SK-N-MC (cell line): ENCODE measurements at places on chromosomes 7 and 10.

- no peak for DNase-seq
Measured at GRCh38 chr7:101990811-101991418, 173.5 kb downstream of the CUX1 start.

DNA sequence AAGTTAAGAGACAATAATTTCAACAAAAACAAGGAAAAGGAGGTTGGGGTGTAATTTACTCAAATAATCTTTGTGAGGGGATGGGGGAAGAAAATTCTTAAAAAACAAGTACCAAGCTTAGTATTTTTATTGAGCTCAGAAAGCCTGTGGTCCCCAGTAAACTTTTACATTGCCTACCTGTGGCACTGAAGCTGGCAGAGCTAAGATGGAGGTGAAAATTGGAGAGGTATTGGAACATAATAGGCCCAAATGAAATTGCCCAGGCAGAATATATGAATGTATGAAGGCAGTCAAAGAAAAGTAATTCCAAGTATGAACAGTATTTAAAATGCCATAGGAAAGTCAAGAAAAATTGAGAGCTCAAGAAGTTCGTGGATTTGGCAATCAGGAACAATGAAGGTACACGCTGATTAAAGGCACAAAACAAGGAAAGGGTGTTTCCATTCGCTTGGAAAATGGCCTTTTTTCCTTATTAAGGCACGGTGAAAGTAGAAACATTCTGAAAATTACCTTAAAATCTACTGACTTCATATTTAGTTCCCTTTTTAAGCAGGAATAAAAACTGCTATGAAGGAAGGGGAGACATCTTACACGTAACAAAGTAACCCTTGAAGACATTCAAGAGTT lies 3.4 kb upstream of the KMT2E start:
- DNase-seq, result no peak

- no peak for DNase-seq
Measured at GRCh38 chr10:127278001-127278400, 81.6 kb upstream of the INSYN2A start.

GRCh38 chr7:134457210-134457609 lies 1.7 kb downstream of the AKR1B1 start:
- no peak for DNase-seq

DNA sequence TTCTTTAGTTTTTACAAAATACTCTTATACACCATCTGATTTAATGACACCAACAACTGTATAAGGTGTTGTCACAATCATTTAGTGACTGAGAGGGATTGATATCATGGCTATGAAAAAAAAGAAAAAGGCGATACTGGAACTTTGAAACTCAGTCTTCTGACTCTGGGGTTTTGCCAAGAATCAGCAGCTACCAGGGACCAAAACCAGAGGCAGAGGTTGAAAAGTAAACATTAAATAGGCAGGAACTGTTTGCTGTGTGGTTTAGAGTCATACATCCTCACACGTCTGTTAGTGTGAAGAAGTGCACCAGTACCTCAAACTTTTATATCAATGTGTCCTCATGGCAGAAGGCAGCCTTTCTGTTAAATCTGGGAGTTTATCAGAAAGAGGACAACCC lies 19.9 kb upstream of the GGCT start:
- no peak for DNase-seq

GRCh38 chr10:3948843-3949242 lies 163.8 kb upstream of the KLF6 start:
- no peak for DNase-seq

DNA sequence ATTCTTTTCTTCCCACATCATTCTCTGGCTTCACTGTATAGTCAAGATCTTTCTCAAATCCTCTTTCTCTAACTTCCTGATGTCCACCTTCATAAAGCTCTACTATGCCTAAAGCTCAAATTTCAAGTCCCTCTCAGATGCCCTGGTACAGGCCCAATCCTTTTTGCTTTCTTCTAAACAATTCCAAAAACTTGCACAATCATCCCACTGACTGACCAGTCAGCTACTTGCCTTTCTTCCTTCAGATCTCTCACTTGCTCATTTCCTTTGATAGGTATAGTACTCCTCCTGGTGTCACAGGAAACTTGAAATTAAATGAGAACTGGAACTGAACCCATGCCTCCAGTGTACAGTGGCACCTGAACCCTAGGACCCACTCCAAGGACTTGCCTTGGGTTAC lies 18.2 kb downstream of the SEC31B start:
- no peak for DNase-seq

DNA sequence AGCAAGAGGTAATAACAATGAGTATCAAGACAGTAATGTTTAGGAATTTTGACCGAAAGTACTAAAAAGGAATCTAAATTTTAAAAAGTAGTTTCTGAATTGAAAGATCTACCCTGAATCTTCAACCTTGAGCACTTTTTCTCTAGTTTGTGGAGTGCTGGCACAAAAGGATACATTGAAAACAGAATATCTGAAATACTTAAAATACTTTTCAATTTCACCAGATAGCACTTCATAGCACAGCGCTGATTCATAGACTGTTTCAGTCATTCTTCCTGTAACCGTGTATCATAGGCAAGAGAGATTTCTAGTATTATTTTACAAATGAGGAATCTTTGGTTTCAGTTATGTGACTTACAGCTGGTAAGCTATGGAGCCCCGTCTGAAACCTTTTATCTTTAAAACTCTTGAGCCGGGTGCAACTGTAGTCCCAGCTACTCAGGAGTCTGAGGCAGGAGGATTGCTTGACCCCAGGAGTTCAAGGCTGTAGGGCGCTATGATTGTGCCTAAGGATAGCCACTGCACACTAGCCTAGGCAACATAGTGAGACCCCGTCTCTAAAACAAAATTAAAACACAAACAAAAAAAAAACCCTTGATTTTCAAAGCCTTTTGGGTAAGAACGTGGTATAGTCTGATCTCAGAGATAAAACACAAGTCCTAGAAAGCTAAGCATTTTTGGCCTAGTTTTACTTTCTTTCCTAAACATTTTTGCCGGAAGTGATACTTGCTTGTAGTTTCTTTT lies 35.1 kb downstream of the FHIP2A start:
- no peak for DNase-seq

- no peak for DNase-seq
Measured at GRCh38 chr7:127114742-127115265, 137.9 kb downstream of the GRM8 start.

DNA sequence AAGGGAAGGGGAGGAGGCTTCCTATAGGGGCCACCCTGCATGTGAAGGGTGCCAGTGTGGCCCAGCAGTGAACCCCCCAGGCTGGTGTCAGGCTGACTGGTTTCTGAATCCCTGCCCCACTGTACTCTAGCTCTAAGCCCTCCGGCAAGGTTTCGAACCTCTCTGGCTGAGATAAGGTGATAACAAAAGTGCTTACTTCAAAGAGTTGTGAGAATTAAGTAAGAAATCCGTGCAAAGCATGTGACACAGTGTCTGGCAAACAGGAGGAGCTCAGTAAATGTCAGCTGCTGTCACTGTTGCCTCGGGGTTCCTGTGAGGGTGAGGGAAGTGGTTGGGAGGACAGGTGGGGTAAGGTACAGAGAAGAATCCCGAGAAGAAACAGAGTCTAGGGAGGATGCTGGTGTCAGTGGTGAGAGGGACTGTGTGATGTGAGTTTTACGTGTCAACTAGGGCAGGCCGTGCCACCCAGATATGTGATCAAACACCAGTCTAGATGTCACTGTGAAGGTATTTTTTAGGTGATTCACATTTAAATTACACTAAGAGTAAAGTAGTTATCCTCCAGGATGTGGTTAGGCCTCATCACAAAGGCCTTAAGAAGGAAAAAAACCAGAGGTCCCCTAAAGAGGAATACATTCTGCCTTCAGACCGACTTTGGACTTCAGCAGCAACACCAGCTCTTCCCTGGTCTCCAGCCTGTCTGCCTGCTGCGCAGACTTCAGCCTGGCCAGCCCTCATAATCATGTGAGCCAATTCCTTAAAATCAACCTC lies 64.4 kb downstream of the BPGM start:
- DNase-seq, result no peak

DNA sequence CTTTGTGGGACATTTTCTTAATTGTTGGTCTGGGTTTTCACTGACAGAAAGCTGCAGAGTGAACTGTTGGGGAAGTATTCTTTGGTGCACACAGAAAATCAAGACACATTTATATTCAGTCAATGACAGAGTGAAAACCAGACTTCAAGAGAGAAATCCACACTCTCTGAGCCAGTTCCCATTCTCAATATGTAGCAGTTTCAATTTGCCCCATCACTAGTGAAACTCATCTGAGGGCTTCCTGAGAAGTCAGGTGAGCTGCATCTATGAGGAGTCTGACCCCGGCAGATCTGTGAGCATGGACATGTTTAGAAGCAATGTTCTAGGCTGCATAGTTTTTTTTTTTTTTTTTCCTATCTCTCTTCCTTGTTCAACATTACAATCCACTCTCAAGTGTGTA lies 163.7 kb upstream of the AHR start:
- DNase-seq, result no peak

- DNase-seq, result no peak
Measured at GRCh38 chr7:151845412-151846205, 31.3 kb downstream of the PRKAG2 start.
